ENCODE measurements at places on chromosomes 1 and 21.
A peak's percentile ranks its signal among the peaks of the same experiment; 100 is the strongest.

- DNase-seq: no peak
Observed at GRCh38 chr1:205245096-205245495, 17.4 kb downstream of the TMCC2 start.

DNA sequence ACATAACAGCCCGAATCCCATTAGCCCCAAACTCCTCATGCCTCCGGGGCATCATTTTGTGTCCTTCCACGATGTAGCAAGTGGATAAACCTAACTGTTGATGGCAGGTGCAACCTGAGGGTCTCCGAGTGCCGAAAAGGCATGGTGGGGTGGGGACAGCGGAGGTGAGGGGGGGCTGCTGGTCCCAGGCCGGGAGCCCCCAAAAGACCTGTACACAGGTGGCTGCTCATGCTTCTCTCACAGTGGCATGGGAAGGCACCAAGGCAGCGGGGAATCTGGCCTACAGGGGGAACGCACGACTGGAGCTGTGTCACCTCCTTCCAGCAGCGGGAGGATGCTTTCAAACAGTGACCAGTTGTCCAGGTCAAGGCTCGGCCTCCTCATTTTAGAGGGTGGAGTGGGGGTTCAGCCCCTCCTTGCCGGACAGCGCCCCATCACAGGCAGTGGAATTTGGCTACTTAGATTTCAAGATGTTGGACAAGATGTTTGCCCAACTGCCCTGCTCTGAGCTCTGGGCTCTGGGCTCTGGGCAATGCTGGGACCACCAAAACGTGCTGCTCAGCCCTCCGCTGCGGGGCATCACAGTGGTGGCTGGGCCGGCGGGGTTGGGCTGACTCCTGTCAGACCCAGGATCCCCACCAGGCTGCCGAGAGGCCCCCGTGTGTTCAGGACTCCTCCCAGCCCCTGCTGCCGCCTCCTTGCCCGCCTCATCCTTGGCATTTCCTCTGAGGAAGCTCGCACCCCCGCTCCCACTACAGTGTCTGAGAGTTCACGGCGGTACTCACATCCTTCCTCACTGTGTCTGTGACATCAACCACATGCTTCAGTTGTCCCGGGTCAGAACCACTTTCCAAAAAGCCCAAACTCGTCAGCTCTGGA lies 7.6 kb downstream of the DNMT3L start:
- peak; percentile 36 for DNase-seq

DNA sequence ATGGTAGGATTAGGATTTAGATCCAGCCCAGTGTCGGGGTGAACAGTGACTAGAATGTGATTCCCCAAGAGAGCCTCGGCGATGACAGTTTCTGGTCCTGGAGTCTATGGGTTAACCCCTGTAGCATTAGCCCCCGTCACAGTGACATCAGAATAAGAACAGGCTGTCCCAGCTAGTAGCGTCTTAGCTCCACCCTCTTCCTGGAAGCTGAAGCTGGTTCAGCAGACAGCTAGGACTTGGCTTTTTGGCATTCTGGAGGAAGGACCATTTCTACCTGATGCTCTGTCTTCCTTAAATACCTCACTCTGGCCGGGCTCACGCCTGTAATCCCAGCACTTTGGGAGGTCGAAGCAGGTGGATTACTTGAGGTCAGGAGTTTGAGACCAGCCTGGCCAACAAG lies 5.0 kb downstream of the NDUFS2 start:
- no peak for DNase-seq

- no peak for DNase-seq
Observed at GRCh38 chr1:3543076-3544039, 68.0 kb downstream of the MEGF6 start.

GRCh38 chr1:54012863-54013262 lies 5.1 kb downstream of the LDLRAD1 start:
- DNase-seq: no peak

- DNase-seq: no peak
Observed at GRCh38 chr1:182406012-182406411, 5.5 kb upstream of the TEDDM1 start.

- no peak for DNase-seq
Observed at GRCh38 chr1:84165601-84166000, 21.5 kb downstream of the PRKACB start.

- peak; percentile 49 for DNase-seq
Observed at GRCh38 chr1:240455228-240455821, 156.6 kb downstream of the GREM2 start.

DNA sequence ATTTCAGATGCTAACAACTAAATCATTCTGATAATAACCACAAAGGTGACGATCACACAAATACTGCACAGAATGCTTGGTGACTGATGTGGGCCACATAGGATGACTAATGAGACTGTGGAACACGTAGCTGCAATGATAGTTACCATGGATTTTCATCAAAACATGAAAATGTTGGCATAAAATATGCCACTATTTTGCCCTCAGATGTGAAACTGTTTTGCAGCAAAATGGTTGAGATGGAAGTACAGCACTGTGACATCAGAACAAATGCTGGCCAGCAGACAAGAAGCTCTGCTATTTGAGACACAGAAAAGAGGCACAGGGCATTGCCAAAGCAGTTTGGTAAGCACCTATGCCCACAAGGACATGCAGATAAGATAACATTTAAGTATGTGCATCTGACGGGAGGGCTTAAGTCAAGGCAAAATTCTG lies 83.8 kb downstream of the NIBAN1 start:
- DNase-seq: no peak

- peak; percentile 47 for DNase-seq
Observed at GRCh38 chr1:26696654-26697430, 1.0 kb downstream of the ARID1A start.

GRCh38 chr1:176227579-176227978 lies 20.5 kb upstream of the COP1 start:
- DNase-seq: no peak

DNA sequence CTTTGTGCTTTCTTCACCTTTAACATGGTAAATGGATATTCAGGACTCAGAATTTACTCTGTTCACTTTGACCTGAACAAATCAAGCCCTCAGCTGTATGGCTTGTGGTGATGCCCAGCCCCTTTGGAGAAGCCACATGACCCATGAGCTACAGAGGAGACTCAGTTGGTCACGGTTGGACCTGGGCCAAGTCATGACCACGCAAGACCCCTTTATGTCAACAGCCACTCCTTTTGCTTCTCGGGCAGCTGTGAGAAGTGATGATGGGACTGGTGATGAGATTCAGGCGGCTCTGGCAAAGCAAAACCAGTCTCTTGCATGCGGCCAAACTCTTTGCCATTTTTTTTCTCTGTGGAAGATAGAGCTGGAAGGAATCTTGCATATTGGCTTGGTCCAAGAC lies 96.5 kb upstream of the AJAP1 start:
- no peak for DNase-seq

DNA sequence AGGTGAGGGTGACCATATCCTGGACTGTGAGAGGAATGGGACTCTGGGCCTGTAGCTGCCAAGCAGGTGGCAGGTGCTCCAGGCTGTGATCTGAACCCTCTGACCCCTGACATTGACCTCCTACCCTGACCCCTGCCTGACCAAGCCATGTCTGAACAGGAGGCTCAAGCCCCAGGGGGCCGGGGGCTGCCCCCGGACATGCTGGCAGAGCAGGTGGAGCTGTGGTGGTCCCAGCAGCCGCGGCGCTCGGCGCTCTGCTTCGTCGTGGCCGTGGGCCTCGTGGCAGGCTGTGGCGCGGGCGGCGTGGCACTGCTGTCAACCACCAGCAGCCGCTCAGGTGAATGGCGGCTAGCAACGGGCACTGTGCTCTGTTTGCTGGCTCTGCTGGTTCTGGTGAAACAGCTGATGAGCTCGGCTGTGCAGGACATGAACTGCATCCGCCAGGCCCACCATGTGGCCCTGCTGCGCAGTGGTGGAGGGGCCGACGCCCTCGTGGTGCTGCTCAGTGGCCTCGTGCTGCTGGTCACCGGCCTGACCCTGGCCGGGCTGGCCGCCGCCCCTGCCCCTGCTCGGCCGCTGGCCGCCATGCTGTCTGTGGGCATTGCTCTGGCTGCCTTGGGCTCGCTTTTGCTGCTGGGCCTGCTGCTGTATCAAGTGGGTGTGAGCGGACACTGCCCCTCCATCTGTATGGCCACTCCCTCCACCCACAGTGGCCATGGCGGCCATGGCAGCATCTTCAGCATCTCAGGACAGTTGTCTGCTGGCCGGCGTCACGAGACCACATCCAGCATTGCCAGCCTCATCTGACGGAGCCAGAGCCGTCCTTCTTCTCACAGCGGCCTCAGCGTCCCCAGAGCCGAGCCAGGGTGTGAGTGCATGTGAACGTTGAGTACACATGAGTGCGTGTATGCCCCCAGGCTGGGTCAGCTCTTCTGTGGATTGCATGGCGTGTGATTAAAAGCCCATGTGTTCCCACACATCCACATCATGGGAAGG lies 3.1 kb downstream of the TMEM125 start:
- no peak for DNase-seq

GRCh38 chr1:37002898-37003297 lies 31.4 kb downstream of the GRIK3 start:
- DNase-seq: no peak

DNA sequence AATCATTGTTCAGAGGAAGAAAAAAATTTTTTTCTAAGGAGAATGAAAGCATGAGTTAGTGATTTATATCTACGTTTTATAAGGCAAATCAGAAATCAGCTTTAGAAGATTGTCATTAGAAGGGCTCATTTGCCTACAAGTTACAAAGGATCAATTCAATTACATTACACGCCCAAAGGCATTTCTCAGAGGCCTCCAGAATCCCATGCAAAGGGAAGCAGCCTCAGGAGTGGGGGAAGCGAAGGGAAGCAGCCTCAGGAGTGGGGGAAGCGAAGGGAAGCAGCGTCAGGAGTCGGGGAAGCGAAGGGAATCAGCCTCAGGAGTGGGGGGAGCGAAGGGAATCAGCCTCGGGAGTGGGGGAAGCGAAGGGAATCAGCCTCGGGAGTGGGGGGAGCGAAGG lies 206.2 kb downstream of the GREM2 start:
- no peak for DNase-seq

DNA sequence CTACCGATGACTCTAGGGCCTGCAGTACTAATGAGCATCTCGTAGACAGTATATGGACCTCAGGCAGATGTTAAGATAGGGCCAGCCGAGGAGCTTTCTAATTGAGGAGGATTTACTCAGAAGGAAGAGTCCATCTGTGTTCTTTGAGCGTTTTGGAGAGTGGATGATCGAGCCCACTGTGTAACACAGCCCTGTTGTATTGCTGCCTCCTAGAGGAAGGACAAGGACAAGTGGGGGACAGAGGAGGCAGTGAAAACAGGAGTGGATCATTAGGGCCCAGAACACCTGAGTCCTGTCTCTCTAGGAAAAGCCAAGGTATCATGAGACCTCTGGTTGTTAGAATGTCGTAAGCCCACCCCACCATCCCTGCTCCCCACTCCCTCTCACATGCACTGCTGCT lies 62.9 kb downstream of the TBX19 start:
- no peak for DNase-seq

- no peak for DNase-seq
Observed at GRCh38 chr1:223244366-223245103, 101.5 kb upstream of the TLR5 start.

DNA sequence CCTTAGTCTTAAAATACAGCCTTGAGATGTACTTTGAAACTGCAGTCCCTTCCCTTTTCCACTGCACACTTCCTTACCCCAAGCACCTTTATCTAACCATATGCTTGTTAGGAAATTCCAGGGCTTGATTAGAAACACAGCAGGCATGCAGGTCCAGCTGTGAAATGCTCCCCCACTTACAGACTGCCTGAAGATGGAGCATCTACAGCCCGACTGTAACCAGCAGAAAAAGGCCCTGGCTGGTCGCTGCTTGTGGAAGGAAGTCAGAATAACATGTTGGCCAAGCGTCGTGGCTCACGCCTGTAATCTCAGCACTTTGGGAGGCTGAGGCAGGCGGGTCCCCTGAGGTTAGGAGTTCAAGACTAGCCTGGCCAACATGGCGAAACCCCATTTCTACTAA lies 37.2 kb downstream of the VN1R5 start:
- DNase-seq: no peak

DNA sequence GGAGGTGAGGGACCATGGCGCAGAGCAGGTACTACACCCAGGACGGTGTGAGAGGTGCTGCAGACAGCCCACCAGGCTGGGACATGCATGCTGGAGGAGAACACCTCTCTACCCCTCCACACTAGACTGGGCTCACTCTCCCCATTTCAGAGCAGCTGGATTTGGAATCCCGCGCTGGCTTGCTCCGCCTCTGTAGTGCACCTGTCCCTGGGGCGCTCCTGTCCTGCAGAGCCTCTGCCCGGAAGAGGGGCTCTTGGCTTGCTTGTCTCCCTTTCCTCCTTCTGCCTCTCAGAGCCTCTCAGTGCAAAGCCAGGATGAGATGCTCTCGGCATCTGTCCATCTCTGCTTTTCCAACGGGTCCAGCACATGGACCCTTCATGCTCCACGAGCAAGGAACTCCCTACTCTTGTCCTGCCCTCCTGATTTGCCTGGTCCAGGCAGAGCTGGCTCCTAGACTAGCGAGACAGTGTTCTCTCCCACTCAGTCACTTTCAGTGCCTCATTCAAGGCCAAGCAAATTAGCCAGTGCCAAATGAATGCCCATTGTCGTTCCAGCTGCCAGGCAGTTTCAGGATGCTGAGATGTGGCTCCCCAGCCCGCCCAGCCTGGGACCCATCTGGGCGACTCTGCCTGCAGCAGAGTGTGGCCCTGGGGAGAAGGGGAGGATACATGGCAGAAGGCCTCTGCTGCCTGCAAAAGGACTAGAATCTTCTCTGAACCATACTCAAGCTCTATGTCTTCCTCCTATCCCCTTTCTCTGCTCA lies 33.7 kb downstream of the CDCA8 start:
- DNase-seq: peak; percentile 42

DNA sequence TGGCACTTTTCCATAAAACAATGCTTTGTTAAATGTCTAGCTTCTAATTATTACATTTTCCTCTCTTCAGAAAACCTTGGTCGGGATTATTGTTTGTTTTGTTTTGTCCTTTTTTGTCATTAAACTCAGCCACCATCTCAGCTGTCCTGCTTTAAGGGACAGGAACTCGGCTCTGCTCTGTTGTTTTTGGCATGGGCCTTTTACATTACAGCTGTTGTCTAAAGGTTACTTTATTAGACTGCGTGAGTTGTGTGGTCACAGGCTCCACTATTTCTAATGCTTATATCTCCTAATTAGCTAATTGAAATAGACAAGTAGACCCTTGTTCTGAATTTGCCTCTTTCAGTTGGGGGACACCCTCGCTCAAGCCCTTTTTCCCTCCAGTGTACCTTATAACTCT lies 1.6 kb downstream of the PALMD start:
- DNase-seq: peak; percentile 24

GRCh38 chr21:15408089-15408488 lies 321.7 kb upstream of the USP25 start:
- DNase-seq: no peak

DNA sequence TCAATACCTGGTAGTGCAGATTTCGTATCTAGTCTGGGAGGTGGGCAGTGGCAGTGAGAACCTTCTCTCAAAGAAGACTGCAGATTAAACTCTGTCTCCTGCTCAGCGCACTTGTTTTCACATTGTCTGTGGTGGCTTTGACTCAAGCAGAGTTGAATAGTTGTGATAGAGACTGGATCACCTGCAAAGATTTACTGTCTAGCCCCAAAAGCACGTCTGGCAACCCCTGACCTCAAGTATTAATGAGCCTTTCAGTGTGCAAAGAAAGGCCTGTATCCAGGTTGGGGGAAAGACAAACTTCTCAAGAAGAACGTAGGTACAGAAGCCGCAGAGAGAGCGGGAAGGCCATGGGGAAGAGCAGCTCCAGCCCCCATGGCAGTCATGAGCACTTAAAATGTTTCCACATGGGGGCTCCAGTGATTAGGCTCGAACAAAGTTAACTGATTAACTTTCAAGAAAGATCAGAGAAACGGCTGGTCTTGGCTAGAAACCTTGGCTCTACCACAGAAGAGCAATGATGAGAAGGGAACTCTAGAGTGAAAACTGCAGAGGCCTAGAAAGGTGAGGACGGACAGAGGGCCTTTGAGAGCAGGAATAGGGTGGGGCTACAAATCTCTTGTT lies 15.2 kb downstream of the HENMT1 start:
- DNase-seq: no peak

GRCh38 chr1:161214369-161214768 lies 726 bp upstream of the FCER1G start:
- no peak for DNase-seq
